Kasumi-1 (cell line): ENCODE measurements at places on chromosomes 7 and 10.

- no peak for DNase-seq
Measured at GRCh38 chr7:94649450-94649849, 6.5 kb downstream of the SGCE start.

- no peak for DNase-seq
Measured at GRCh38 chr10:132383101-132383500, 13.9 kb upstream of the PWWP2B start.

DNA sequence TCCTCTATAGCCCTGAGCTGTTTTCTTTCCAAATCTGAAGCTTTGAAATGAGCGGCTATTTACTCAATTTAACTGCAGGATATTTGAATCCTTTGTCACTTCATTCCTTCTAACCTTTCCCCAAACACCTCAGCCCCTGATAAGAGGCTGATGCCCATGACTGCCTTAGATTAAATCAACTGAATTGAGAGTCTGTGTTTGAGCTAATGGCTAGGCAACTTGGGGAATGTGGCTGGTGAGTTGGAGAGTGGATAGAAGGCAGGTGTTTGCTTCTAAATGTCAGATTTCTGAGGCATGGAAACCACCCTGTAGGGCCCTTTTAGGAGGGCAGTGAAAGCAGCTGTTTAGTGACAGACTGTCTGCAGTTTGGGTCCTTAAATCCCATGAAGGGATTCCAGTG, 759.9 kb downstream of the LRMDA start:
- no peak for DNase-seq

DNA sequence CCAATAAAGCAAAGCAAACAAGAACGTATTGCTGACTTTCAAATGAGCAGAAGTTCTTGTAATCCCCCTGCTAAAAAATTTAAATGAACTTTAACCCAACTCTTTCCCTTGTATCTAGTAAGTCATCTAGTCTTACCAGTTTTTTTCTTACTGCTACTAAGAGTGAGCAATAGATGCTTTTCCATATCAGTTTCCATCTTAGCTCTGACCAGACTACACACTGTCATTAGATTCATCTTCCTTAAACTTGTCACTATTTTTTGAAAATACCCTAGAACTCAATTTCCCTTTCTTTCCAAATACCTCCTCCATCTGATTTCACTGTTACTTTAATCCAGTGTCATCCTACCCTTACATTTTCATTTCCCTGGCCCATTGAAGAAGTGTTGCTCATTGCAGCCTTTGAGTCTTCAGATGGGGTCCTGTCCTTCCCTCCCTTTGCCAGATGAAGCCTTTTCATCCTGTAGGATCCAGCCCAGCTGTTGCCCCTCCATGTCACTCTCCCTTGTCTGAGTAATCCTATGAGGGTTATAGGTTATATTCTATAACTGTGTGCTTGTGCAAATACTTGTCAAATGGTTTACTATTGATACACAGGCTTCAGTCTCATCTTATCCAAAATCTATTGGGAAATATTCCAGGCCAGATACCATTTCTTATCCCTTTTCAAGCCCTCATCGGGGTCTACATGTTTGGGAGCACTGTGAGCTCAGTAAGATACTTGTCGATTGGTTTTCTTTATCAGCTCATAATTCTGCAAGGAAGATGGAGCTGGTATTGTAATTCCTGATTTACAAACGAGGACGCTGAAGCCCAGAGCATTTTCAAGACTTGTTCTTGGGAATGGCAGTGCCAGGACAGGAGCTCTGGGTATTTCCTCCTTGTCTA, 51.5 kb upstream of the ITGB1 start:
- DNase-seq, result no peak

GRCh38 chr7:16136896-16137295, 284.4 kb downstream of the CRPPA start:
- DNase-seq, result no peak
